T-cell (primary cell): ENCODE measurements at places on chromosomes 6 and 20.

DNA sequence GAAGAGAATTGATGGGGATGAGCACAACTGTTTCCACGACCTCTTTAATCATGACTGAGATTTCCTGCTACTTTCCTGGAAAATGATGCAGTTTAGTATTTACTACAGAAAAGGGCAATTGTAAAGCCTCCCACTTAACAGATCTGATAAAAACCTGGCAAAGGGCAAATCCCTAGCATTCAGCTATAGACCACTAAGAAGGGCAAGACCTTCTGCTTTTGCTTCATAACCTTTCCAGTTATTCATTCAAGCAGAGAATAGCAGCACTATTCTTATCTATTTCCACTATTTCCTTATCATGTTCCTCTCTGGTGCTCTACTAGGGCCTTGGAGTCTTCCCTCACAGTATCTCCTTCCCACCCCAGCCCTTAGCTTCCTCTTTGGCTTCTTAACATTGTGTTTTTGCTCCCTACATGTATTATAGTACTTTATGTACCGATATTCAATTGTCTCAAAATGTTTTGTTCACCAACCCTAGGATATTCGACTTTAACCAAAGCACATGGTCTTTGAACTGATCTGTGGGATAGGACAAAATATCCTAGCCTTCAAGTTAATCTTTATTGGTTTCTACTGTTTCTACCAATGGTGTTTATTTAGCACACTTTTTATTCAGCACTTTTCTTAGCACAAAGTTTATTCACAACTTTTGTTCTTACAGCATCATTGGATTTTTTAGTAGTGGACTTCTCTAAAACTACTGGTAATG is 32.7 kb upstream of the MANEA start:
- DNase-seq, result no peak

DNA sequence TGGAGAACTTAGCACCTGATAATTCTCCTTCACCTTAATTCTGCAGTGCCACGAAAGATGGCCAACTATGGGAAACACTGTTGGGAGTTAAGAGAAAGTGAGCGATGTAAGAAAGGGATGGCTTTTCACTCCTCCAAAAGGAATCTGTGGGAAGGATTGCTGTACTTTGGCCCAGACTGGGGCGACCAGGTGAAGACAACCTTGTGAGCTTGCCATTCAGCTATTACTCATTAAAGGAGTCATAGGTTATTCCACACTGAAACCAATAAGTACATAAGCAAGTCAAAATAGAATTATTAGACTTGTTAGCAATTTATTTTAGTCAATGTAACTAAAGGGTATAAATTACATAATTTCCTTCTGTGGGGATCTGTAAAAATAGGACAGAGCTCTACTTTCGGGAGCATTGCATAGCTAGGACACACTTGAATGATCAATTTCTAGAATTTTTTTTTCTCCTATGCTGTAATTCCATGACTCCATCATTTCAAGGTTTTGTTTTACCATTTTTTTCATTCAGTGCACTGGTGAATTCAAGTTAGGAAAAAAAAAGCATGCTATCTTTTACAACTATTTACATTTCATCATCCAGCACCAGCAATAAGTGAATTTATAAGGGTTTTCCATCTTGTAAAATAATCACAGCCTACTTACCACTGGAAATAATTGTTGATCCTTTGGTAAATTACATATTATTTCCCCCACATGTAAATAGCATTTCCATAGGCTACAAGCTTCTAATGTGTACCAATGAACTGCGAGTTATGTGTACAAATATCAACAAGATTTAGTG is 231.7 kb downstream of the SIM1 start:
- no peak for DNase-seq

DNA sequence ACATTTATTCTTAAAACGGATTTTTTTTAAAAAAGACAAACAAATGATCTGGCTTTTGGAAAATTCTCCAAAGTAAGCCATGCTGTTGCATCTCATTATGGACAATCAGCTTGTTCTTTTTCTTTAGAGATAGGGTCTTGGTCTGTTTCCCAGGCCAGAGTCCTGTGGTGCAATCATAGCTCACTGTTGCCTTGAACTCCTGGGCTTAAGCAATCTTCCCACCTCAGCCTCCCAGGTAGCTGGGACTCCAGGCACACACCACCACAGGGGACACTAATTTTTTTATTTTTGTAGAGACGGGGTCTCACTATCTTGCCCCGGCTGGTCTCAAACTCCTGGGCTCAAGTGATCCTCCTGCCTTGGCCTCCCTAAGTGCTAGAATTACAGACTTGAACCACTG is 45.9 kb upstream of the TGM3 start:
- no peak for DNase-seq

- no peak for DNase-seq
Observed at GRCh38 chr20:50138120-50138478, 15.4 kb downstream of the PEDS1 start.

- DNase-seq, result no peak
Observed at GRCh38 chr6:35503534-35503933, 6.7 kb upstream of the TEAD3 start.

DNA sequence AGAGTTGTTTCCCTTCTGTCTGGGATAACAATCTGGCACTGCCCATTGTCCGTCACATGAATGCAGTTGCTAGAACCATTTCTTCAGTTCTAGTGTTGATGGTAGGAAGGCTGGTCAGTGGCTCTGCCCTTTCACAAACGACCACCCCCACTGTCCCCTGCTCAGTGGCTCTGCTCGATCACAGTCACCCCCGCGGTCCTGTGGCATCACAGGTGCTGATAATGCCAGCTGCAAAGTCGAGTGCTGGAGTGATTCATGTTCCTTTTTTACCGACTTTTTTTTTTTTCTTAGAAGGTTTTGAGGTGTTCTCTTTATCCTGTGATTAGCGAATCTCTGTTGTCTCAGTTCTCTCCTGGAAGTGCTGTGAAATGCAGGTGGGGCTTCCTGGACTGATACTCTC is 22.8 kb downstream of the FAM120B start:
- DNase-seq, result no peak

DNA sequence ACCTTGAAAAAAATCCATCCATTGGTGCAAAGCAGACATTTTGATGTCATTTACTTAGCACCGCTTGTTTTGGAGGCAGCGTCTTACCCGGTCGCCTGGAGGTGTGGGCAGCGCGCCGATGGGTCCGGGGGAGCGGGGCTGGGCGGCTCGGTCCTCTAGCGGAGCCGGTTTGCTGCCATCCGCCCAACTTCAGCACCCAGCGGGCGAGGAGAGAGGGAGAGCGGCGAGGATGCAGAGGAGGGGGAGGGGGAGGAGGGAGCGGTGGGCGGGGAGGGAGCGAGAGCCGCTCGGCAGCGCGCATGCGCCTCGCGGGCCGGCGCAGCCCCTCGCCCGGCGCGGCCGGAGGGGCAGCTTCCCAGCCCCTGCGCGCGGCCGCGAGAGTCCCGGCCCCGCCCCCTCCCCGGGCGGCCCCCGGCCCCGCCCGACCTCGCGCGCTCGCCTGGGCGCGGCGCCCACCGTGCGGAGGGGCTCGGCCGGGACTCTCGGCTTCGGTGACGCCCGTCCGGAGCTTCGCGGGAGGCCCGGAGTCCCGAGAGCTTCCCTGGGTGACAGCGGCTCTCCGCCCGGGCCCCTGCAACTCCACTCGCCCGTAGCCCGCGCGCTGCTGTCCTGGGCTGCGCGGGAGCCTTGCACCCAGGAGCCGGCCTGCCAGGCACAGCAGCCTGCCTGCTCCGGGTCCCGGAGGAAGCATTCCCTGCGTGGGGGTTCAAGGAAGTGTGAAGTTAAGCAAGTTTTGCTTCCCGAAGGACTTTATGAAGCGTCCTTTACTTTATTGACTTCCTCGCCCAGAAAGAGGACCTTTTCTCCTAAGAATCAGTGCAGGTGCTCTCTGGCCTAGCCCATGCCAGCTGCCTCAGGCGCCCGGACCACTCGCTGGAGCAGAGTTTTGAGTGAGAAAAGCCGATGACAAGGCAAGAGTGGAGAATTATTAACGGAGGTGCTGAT is at the start of gene RGS17:
Gene RGS17, minus strand, starts transcription at position 246 of the 945 bp plus-strand sequence. CDS start 87,264 bp downstream, outside the sequence.
- peak; percentile 12 for DNase-seq

GRCh38 chr20:24995741-24996448 is 3.3 kb upstream of the APMAP start:
- DNase-seq, result no peak
